ENCODE measurements at places on chromosomes 2 and 18.

- H3K4me1 ChIP-seq, result no peaks in the 10 kb centered on the region
- no peak overlapping the region for H3K27ac ChIP-seq
- H3K4me3 ChIP-seq, result no peak overlapping the region
- no peak for DNase-seq
- no peaks in the 10 kb centered on the region for H3K27me3 ChIP-seq
Measured at GRCh38 chr2:186889101-186889879, 40.3 kb upstream of the ZSWIM2 start.

- no peak overlapping the region for H3K4me3 ChIP-seq
- DNase-seq, result no peak
- H3K27ac ChIP-seq, result no peak overlapping the region
Measured at GRCh38 chr18:33720133-33720532, 142.1 kb downstream of the ASXL3 start.

DNA sequence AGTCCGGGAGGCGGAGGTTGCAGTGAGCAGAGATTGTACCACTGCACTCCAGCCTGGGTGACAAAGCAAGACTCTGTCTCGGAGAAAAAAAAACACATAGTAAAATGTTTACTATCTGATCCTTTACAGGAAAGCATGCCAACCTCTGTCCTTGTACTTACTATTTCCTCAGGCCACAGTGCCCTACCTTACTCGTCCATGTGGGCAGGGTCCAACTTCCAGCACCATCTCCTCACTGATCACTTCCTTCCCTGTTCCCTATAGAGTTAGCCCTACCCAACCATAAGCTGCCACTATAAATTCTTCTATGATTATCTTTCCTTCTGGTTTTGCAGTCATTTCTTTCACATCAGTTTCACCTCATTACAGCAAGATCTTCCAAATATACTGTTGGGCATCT, 136.2 kb downstream of the MYO5B start:
- H3K27me3 ChIP-seq, result peaks cover 57% of the 10 kb centered on the region
- DNase-seq, result no peak

- no peak overlapping the region for H3K4me3 ChIP-seq
- no peaks in the 10 kb centered on the region for H3K27me3 ChIP-seq
- no peaks in the 10 kb centered on the region for H3K4me1 ChIP-seq
Measured at GRCh38 chr18:42137693-42138375, 182.8 kb downstream of the PIK3C3 start.

GRCh38 chr2:233841183-233841582, 13.2 kb downstream of the HJURP start:
- no peak overlapping the region for H3K4me3 ChIP-seq
- H3K36me3 ChIP-seq, result peaks cover 3% of the 10 kb centered on the region
- peak overlapping the region; percentile 42 for H3K27ac ChIP-seq
- DNase-seq, result no peak
- H3K27me3 ChIP-seq, result no peaks in the 10 kb centered on the region

- no peak for DNase-seq
- H3K4me1 ChIP-seq, result no peaks in the 10 kb centered on the region
- H3K27me3 ChIP-seq, result peaks cover 24% of the 10 kb centered on the region
- no peaks in the 10 kb centered on the region for H3K36me3 ChIP-seq
- no peak overlapping the region for H3K27ac ChIP-seq
- no peak overlapping the region for H3K4me3 ChIP-seq
Measured at GRCh38 chr2:42897358-42897757, 105.0 kb upstream of the HAAO start.

GRCh38 chr2:69305712-69306392, 81.2 kb downstream of the GFPT1 start:
- no peaks in the 10 kb centered on the region for H3K36me3 ChIP-seq
- peaks cover 17% of the 10 kb centered on the region for H3K4me1 ChIP-seq
- no peak overlapping the region for H3K27ac ChIP-seq
- H3K4me3 ChIP-seq, result peak overlapping the region; percentile 74

DNA sequence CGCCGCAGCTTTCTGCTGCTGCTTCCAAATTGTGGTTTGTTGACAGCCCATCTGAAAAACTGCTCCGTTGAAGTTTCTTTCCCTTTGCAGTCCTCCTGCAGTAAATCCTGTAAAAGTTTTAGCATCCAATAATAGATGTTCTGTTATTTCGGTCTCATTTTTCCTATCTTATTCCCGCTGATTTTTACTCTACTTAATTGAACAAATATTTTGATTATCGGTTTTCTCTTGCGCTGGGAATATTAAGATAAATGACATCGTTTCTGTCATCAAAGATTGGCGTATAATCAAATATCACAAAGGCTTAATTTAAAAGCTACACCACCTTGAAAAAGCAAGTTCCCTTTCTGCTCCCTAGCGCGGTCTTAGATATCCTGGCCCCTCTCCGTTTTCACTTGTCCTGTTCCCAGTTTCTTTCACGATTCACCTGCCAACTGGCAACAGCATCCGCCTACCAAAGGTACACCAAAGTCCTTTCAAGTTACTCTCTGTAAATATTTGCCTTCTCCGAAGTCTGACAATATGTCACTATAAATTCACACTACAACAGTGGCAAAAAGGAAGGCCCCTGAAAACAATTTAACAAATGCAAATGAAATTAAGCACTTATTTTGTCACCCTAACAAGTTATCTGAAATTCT, 1.0 kb upstream of the STRN start:
- DNase-seq, result no peak
- H3K27ac ChIP-seq, result peak overlapping the region; percentile 99
- H3K27me3 ChIP-seq, result no peaks in the 10 kb centered on the region
- H3K4me1 ChIP-seq, result peaks cover 39% of the 10 kb centered on the region
- H3K4me3 ChIP-seq, result peak overlapping the region; percentile 98

DNA sequence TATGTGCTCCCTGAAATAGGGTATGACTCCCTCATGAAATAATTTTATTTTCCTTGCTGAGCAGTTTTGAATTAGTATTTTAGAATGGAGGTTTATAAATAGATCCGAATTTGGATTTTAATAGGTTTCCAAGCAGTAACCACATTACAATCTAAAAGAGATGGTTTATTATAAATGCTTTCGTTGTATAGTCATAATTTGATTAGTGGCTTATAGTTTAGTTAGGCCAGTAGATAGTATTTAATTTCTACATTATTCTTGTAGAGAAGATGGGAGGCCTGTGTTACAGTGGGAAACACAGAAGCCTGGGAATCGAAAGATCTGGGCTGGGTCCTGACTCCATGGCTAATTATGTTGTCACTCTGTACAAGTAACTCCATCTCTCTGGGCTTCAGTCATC, 6.7 kb downstream of the CAB39 start:
- no peak overlapping the region for H3K4me3 ChIP-seq
- peaks cover 19% of the 10 kb centered on the region for H3K36me3 ChIP-seq
- H3K27me3 ChIP-seq, result no peaks in the 10 kb centered on the region

DNA sequence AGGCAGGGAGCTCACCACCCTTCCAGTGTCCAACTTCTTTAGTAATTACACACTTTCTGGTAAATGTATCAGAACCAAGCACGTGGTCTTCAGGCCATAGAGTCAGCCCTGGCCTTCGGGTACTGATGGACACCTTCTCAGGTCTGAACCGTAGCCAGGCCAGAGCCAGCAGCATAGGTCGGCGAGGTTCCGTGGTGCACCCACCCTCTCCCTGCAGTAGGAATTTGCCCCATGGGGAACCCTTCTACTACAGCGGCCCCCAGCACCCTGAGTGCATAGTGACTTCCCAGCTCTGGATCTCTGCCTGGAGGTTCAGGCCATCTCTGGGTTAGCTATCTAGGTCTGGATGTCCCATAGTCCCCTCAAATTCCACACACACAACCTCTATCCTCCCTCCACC, 61.6 kb downstream of the EDAR start:
- no peak overlapping the region for H3K4me3 ChIP-seq
- H3K4me1 ChIP-seq, result peaks cover 5% of the 10 kb centered on the region

DNA sequence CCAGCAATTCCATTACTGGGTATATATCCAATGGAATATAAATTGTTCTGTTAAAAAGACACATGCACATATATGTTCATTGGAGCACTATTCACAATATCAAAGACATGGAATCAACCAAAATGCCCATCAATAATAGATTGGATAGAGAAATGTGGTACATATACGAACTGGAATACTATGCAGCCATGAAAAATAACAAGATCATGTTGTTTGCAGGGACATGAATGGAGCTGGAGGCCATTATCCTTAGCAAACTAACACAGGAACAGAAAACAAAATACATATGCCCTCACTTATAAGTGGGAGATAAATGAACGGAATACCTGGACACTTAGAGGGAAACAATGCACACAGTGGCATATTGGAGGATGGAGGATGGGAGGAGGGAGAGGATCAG, 355.8 kb downstream of the CCDC85A start:
- no peaks in the 10 kb centered on the region for H3K36me3 ChIP-seq
- H3K4me3 ChIP-seq, result no peak overlapping the region
- H3K27ac ChIP-seq, result no peak overlapping the region
- H3K4me1 ChIP-seq, result no peaks in the 10 kb centered on the region
- H3K27me3 ChIP-seq, result no peaks in the 10 kb centered on the region

- H3K36me3 ChIP-seq, result no peaks in the 10 kb centered on the region
- no peak overlapping the region for H3K4me3 ChIP-seq
- H3K4me1 ChIP-seq, result no peaks in the 10 kb centered on the region
- no peak overlapping the region for H3K27ac ChIP-seq
Measured at GRCh38 chr2:121160366-121160765, 124.6 kb downstream of the TFCP2L1 start.

GRCh38 chr18:50117863-50118262, 77.1 kb downstream of the MYO5B start:
- no peaks in the 10 kb centered on the region for H3K4me1 ChIP-seq
- H3K27ac ChIP-seq, result no peak overlapping the region
- peaks cover 41% of the 10 kb centered on the region for H3K27me3 ChIP-seq
- no peaks in the 10 kb centered on the region for H3K36me3 ChIP-seq

All from effector memory CD8-positive, alpha-beta T cell (primary cell).